AG08396 (cell line): ENCODE measurements at places on chromosomes 7 and 10.

- no peak for DNase-seq
Measured at GRCh38 chr7:33806298-33807154, 98.8 kb upstream of the BMPER start.

DNA sequence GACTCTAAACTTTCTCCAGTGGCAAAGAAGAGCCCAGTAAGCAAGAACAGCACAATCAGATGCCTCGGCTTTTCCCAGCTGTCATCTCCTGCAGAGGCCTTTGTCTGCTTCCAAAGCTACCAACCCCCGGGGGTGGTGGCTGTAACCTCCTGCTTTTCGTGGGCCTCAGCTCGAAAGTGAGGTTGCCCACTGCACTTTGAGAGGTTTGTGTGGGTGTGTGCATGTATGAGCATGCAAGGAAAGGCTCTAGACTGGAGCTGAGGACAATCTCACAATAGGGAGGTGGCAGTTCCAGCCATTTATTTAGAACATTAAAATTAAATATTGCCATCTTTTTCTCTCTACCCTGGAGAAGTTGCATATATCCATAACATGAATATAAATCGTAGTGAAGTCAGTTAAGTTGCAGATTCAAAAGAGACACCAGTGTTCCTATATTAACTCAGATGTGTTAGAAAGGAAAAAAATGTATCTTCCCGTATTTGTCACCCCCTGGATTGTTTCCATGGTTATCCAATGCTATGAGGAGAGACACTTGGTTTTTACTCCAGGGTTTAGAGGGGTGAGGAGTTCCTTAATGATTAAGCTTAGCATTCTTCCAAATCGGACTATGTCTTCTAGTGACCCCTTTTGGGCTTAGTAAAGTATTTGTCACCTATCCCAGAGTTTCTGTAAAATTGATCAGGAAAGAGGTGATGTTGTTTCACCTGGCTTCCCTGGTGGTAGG is 781.1 kb downstream of the INHBA start:
- DNase-seq: no peak

DNA sequence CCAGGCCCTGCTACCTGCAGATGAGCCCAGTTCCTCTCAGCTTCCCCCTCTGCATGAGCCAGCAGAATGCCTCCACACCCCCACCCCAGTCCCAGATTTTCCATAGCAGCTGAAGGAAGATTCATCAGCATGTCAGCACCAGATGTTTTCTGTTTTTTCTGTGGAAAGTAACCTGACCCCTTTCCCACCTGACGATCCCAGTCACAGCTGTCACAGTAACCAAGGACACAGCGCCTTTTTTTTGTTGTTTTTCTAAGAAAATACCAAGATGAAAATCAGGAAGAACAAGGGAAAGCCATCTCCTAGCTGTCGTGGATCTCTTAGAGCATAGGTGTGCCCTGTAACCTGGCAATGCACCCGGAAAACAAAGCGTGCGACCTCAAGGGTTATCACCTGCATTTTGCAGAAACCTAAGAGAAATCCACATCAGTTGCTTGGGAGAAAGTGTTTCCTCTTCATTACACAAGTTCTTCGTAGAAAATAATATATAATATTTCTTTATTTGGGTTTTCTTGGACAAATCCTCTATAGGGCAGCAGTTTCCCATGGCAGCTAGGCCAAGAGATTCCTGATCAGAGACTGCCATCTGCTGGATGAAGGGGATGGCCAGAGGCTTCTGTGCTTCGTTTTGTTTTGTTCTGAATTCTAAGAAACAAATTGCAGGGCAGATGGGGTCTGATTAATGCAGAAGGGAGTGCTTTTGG is 401.9 kb downstream of the TNS3 start:
- peak; percentile 76 for DNase-seq

- DNase-seq: no peak
Measured at GRCh38 chr10:50552771-50553535, 70.8 kb downstream of the SGMS1 start.

DNA sequence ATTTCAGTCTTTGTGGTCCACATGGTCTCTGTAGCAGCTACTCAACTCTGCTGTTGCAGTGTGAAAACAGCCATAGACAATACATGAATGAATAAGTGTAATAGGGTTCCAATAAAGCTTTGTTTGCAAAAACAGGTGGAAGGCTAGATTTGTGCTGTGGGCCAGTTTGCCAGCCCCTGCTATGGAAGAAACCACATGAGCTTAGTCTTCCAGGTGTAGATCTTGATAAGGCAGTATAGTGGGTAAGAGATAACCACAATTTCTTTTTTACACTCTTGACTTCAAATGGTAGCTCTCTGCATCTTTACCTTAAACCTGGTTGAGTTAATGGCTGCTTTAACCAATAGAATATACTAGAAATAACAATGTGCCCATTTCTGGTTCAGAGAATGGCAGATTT is 135.0 kb upstream of the PALS2 start:
- no peak for DNase-seq

- DNase-seq: no peak
Measured at GRCh38 chr10:81182296-81182695, 644.6 kb downstream of the SH2D4B start.

- peak; percentile 48 for DNase-seq
Measured at GRCh38 chr7:75611557-75612178, 119.5 kb downstream of the SPDYE5 start.

DNA sequence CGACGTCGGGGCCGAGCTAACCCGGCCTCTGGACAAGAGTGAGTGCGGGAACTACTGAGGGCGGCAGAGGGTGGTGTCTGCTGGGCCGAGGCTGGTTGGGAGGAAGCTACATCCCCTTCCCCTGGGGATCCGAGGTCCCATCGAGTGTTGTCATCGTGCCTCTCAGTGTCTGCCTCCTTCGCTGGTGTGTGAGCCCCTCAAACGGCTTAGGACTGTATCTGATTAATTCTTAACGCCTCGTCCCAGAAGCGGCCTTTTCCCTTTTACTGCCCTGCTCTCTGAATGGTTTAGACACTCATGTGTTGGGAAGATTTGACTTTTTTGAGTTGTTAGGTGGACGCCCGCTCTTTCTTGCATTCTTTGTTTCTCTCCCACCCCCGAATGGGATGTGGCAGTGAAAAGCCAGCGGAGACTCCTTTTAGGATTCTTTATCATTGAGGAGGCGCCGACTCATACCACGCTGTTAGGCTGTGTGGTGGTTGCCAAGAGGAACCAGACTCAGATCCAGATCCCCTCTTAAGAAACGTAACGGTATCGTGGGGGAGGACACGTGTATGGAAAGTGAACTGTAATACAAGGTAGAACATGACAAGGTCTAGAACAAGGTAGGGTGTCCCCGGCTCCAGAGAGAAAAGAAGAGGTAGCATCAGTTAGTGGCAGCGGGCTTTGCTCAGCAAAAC is 631 bp downstream of the SUPV3L1 start:
- peak; percentile 39 for DNase-seq

DNA sequence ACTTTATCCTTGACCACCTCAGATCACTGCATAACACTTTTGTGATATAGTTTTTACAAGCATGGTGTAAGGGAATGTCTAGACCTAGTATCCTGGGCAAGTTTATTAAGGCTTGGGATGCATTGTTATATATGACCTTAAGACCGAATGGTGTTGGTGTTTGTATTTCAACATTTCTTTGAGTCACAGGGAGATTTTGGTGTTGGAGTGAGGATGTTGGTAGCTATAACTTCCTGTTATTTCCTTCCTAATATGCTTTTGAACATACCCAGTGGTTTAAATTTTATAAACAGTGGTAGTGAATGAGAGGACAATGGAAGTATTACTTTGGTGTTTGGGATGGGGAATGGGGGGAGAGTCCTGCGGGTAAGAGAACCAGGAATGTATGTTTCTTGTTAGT is 2.6 kb downstream of the EXOC4 start:
- no peak for DNase-seq

- DNase-seq: no peak
Measured at GRCh38 chr10:90372451-90372850, 485.4 kb downstream of the HTR7 start.

DNA sequence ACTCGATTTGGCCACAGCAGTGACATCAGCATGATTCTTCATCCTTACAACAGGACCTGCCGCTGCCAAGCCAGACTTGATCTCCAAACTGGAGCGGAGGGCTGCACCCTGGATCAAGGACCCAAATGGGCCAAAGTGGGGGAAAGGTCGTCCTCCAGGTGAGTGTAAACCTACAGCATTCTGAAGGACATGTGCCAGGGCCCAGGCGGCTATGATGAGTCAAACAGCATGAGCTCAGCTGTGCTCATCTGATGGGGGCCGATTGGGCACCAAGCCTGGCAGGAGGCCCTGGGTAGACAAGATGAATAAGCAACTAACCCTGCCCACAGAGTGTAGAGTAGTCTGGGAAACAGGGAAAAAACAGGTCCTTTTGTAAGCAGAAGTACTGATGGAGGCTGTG is 14.4 kb upstream of the ATP6V0E2 start:
- DNase-seq: no peak

DNA sequence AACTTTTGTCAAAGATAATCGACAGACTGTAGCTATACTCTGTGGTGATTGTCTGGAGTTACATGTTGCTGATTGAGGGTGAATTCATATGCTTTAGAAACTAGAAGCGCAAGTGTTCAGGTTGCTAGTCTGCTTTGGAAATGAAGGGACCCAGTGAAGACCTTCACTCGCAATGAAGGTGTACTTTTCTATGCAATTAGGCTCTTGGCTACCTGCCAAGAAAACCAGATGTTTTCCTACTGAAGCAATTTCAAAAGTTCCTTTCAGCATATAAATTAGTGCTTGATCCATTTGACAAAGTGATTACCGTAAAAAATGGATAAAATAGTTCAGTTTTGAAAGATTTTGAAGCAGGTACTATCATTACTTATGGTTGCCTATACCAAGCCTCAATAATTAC is 10.0 kb upstream of the STK31 start:
- no peak for DNase-seq

GRCh38 chr10:99007457-99007856 is 228.2 kb downstream of the HPSE2 start:
- DNase-seq: no peak

GRCh38 chr7:141649865-141650634 is 51.9 kb downstream of the DENND11 start:
- peak; percentile 83 for DNase-seq

DNA sequence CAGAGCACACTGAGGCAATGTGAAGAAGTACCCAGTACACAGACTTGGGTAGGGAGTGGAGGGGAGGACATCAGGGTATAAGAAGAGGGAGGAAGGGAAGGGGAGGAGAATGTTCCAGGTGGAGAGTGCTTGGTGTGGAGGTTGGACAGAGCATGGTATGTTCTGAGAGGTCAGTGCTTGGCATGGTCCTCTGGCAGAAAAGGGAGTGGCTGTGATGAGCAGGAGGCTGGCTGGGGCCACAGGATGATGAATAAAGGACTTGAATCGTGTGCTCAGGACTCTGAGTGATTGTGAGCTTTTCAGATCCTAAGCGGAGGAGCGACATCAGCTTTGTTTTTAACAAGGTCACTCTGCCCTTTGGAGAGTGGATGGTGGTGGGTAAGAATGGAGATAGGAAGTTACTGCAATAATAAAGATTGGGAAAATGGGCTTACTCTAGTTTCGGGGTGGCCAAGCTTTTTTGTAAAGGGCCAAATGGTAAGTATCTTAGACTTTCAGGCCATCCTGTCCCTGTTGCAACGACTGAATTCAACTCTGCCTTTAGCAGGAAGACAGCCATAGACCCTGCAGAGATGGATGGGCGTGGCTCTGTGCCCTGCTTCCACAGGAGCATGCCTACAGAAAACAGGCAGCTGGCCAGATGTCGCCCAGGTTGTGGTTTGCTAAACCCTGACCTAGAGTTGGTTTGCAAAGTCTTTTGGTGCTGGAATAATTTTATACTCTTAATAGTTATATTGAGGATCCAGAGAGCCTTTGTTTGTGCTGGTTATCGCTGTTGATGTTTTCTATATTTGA is 8.4 kb downstream of the PPP2R2D start:
- no peak for DNase-seq

- DNase-seq: no peak
Measured at GRCh38 chr10:69835875-69836730, 34.4 kb downstream of the COL13A1 start.

DNA sequence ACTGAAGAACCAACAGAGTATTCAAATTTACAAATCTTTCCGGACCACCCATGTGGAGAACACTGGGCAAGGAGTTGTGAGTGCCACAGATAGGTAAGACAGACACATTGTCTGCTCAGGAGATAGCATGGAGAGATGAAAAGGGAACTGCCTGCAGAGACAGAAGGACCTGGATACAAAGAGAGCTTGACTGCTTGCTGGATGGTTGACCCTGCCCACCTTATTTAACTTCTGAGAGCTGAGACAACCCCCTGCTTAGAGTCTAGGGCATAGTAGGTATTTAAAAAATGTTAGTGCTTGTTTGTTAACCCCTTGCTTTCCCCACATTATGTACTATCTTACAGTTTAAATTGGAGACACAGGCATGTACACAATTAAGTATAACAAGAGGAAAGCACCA is 314.1 kb downstream of the THSD7A start:
- no peak for DNase-seq

- no peak for DNase-seq
Measured at GRCh38 chr10:70595566-70596016, 7.0 kb downstream of the PRF1 start.

DNA sequence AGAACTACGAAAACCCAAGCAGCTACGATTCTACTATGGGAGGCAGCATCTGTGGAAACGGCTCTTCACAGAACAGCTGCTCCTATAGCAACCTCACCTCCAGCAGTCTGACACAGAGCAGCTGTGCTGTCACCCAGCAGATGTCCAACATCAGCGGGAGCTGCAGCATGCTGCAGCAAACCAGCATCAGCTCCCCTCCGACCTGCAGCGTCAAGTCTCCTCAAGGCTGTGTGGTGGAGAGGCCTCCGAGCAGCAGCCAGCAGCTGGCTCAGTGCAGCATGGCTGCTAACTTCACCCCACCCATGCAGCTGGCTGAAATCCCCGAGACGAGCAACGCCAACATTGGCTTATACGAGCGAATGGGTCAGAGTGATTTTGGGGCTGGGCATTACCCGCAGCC is 81.6 kb upstream of the SAMD8 start:
- DNase-seq: no peak

DNA sequence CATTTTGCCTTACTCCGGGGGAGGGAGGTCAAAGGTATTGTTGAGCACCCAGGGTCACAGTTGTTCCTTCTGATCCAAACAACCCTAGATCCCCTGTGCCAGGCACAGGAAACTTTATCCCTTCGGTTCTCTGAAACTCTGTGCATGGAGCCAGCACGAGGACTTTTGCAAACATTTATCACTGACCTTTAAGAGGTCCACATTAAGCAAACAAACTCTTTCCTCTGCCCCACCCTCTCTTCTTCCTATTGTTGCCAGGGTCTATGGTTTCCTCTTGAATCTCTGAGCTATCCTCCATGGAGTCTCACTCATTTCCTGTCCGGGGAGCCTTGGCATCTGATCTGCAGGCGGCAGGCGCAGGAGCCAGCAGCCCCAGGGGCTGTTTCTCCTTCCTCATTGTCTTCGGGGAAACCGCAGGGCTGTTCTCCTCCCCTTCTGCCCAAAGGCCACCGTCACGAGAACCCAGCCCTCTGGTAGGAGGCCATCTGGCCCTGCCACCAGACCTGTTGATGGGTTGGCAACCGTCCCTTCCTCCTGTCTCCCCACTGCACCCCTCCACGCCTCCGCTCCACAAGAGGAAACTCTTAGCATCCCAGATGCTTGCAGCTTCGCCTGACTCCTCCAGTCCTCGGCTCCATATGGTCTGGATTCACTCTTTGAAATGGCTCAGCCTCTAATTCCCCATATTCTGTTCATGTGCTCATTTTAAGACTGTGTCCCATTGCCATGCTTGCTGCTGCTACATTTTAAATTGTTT is 327.3 kb upstream of the NRP1 start:
- DNase-seq: peak; percentile 14

GRCh38 chr10:96082748-96083147 is 39.4 kb downstream of the CCNJ start:
- DNase-seq: no peak

GRCh38 chr7:55308186-55308929 is 56.8 kb upstream of the LANCL2 start:
- DNase-seq: peak; percentile 83

- no peak for DNase-seq
Measured at GRCh38 chr7:123352973-123353372, 153.2 kb upstream of the SLC13A1 start.
